GM12892 (cell line): ENCODE measurements at places on chromosomes 2 and 18.

DNA sequence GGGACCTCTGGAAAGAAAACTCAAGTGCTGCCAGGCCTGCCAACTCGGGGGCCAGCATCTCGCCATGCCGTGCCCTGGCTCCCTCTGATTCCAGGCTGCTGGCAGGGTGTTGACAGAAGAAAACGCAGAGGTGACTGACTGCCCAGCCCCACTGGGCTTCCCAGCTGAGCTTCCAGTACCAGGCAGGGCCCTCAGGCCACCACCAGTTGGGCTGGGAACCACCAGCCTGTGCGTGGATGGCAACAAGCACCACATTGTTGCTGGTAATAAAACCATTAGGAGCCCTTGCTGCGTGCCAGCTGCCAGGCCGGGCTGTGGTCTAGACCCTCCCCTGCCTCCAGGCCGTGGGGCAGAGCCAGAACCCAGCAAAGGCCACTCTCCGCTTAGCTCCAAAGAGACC is 9.2 kb downstream of the DNMT3A start:
- no peak for DNase-seq

GRCh38 chr2:8154270-8154669 is 527.6 kb upstream of the ID2 start:
- no peak for DNase-seq

DNA sequence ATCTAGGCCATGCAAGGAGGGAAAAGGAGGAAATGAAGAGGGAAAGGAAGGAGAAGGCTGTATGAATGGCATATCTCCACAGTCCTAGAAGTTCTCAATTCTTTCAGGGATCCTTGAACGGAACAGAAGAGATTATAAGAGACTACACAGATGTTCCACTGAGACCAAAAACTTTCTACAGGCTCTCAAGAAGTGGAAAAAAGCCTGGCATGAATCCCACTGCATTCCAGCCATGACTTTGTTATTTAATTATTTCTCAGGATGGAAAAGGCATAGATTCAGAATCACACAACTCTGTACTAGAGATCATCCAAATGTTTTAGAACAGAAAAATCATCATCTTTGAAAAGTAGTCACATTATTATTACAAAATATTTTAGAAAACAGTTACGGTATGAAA is 131.7 kb upstream of the CDH20 start:
- no peak for DNase-seq

- no peak for DNase-seq
Observed at GRCh38 chr2:8628179-8628865, 53.5 kb upstream of the ID2 start.

DNA sequence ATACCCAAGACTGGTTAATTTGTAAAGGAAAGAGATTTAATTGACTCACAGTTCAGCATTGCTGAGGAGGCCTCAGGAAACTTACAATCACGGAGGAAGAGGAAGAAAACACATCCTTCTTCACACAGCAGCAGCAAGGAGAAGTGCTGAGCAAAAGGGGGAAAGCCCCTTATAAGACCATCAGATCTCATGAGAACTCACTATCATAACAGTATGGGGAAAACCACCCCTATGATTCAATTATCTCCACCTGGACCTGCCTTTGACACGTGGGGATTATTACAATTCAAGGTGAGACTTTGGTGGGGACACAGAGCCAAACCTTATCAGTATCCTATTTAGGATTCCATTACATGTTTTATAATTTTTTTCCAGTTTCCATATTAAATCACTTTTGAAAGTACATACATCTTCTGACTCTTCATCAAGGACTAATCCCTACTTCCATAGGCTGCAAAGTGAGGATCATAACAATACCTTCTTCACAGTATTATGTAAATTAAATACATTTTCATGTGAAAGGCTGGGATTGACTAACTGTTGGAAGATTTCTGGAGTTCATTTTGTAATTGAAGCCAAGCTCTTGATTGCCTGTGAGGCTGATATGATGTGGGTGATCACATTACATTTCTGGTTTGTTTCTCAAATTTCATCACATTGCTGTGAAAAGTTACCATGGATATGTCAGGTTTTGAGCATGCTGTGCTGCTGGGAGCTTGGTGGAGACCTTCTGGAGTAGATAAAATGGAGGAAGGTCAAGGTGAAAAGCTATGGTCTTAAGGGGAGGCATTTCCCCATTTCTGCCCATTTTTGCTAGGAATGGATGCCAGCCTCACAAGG is 31.7 kb upstream of the CERS6 start:
- DNase-seq: no peak

DNA sequence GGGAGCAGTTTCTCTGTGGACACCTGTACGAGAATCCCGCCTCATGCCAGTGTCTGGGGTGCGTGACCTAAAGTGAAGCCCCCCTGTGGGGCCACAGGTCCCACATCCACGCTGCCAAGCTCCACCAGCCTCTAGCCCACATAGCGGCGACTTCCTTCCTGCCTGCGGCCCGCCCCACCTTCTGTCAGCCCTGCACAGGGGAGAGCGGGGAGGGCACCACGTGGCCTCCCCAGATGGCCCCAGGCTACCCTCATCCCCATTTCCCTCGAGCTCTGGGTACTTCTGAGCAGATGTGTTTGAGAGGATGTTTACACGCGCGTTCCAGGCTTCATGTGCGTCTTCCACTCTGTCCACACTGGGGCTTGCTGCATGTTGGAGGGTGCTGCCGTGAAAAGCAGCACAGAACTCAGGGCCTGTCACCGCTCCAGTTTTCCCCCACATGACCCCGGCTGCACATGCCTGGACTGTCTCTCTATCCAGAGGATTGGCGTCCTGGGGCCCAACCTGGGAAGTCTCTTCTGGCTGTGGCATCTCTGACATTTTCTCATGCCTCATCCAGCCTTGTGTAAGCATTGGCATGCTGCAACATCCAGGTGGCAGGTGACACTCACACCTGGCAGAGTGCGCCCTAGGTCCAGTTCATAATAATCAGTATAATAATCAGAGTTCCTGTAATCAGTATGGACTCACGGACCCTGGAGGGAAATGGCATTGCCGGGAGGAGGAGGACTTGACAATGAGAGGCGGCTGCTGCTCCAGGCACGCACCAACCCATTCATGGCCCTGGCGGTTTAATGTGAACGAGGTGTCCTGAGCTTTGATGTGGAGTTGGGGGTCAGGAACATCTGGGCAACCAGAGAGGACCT is 146.3 kb upstream of the TWIST2 start:
- DNase-seq: no peak

- no peak for DNase-seq
Observed at GRCh38 chr2:156593594-156593921, 157.4 kb downstream of the GPD2 start.

DNA sequence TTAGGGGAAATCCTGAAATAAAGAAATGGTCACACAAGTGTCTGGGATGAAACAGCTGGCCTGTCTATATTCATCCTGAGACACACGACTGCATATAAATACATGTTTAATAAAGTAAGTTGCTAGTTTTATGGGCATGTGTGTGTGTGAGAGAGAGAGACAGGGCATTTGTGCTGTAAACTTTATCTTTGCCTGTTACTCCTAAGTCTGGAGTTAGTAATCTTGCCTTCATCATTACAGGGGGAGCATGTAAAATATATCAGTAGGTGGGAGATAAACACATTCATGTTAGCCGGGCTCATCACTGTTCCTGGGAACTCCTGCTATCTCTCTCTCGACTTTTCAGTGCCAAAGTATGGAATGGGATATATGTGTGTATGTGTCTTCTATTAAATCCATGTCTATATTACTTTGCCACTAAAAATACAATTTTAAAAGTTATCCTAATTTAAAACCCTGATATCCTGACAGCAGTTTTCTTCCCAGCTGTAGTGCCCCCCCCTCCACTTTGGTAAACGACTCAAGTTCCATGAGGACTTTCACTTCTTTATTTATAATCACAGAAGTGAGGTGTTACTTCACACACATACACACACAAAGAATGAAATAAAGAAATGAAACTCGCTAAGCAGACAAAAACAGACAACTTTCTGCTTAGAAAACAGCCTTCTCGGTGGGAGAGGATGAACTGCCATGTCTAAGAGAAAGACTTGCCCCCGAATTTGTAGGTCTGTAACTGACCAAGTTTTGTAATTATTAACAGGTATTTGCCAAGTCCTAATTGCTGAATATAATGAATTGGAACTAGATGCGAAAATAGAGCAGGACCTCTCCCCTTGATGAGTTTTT is 947 bp downstream of the ZEB2 start:
- no peak for DNase-seq

DNA sequence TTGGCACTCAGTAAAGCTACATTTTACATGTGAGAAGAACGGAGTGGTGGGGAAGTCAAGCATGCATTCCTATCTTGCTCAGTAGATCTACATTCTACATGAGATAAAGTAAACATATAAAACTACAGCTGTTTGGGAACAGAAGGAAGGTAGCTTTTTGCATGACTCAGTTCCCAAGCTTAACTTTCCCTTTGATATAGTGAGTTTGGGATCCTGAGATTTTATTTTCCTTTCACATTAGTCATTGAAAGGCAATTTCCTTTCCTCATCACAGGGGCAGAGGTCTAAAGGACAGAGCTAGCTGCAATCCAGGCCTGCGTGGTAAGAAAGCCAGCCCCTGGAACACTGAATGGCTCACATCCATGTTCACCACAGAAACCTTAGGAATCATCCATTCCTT is 257.2 kb downstream of the SRBD1 start:
- no peak for DNase-seq

GRCh38 chr18:73848656-73849055 is 299.0 kb downstream of the FBXO15 start:
- no peak for DNase-seq

GRCh38 chr18:72840109-72840508 is 27.7 kb downstream of the NETO1 start:
- no peak for DNase-seq

- no peak for DNase-seq
Observed at GRCh38 chr18:6661692-6662415, 67.7 kb upstream of the ARHGAP28 start.

DNA sequence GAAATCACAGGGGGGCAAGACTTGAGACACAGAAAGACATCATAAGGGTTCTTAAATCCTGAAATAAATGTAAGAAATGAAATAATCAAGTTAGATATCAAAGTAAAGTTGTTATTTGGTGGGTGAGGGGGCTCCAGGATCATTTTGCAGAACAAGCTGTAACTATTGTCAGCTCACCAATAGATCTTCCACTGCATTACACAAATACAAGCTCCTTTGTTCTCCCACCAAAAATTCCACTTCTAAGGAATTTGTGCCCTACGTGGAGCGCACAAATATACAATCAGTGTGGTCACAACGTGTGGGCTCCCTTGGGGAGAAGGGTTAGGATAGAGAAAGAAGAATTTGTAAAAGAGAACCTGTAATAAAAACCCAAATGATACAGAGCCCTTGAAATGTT is 19.2 kb upstream of the GALNT5 start:
- DNase-seq: no peak

- DNase-seq: no peak
Observed at GRCh38 chr2:68463287-68463877, 3.7 kb downstream of the FBXO48 start.

- no peak for DNase-seq
Observed at GRCh38 chr2:149733936-149734685, 146.5 kb upstream of the MMADHC start.

GRCh38 chr18:74526488-74526887 is 7.8 kb upstream of the CNDP1 start:
- no peak for DNase-seq

DNA sequence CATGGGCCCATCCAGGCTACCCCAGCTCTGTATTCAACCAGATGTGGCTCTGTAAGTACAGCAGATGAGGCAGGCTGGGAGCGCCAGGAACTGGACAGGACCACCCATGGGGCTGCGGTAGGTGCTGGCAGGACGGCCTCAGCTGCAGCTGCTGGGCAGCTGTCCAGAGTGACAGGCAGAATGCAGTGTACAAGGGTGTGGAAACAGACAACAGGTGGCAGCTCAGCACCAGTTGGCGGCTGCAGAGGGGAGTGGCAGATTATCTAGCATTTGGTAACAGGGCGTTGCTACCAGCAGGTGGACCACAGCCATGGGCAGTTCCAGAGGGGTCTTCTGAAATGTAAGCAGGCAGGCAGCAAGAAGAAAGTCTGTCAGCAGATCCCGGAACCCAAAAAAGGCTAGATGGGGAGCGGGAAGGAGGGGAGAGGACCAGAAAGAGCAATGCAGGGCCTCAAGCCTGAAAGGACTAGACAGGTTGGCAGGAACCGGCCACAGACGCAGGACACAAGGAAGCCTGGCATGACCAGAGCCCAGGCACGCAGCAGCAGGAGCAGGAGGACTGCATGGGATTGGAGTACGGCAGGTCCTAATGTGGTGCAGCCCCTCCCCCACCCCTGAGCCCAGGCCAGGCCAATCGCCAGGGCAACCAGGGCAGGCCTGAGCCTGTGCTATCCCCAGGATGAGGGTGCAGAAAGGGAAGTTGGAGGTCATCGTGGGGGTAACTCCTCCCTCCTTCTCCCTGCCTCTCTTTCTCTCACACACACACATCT is 24.7 kb downstream of the PKDCC start:
- DNase-seq: no peak

DNA sequence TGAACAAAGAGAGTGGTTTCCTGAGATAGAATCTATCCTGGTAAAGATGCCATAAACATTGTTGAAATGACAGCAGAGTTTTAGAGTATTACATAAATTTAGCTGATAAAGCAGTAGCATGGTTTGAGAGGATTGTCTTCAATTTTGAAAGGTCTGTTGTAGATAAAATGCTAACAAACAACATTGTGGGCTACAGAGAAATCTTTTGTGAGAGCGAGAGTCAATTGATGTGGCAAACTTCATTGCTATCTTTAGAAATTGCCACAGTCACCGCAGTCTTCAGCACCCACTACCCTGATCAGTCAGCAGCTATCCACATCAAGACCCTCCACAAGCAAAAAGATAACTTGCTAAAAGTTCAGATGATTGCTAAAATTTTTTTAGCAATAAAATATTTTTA is 17.5 kb downstream of the VRK2 start:
- no peak for DNase-seq

DNA sequence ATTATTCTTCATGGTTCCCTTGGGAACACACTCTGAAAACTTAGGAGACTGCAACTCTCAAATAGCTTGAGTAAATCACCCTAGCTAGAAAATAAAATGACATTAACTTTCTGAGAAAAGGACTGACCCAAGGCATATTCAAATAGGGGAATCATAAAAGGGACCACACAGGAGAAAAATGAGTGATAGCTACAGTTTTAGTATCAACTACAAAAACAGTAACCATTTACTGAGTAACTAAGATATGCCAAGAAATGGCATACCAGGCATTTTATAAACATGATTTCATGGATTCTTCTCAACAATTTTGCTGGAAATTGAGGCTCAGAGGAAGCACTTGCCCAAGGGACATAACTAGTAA is 84.5 kb downstream of the AFF3 start:
- no peak for DNase-seq

- DNase-seq: no peak
Observed at GRCh38 chr18:56302156-56302555, 336.2 kb downstream of the TXNL1 start.

GRCh38 chr18:40864846-40865245 is 1090.2 kb upstream of the PIK3C3 start:
- DNase-seq: no peak

DNA sequence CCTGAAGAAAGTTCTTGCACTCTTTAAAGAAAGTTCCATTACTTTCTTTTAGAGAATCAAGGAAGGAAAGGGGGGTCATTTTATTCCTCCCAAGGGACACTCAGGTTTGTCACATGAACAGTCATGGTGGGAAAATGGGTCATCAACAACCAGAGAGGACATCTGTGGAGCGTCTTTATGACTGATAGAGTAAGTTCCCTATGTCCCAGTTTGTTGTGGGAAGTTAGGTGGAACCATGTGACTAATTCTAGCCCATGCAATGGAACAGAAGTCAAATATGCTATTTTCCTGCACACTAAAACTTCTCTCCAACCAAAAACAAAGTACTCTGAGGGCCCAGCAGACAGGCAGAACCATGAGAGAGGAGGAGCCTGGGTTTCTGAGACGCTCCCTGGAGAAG is 165.6 kb upstream of the SERTAD2 start:
- no peak for DNase-seq

GRCh38 chr2:10894264-10894935 is 17.3 kb upstream of the KCNF1 start:
- DNase-seq: no peak
